NCI-H1105 treated with DMSO at 0.1 percent for 48 hours (cell line): ENCODE measurements at places on chromosomes 6 and 20.
A peak's percentile ranks its signal among the peaks of the same experiment; 100 is the strongest.

DNA sequence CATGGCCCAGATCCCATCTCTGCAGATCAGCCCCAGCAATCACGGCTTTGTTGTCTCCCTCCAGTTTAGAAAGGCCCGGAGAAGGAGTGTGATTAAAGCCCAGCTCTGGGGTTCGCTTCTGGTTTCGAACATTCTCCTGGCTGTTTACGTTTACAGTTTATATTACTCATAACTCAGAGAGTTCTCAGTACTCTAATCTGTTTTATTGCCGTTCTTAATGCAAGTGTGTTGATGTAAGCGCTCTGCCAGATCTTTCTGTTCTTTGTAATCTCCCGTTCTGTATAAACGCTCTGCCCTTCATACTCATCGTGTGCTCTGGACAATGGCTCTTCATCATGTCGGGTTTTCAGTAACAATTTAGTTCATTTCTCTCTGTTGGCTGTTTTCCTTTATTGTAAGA lies 118.0 kb upstream of the PRND start:
- no peak for DNase-seq

GRCh38 chr6:6629402-6629801 lies 40.9 kb downstream of the LY86 start:
- no peak for DNase-seq

DNA sequence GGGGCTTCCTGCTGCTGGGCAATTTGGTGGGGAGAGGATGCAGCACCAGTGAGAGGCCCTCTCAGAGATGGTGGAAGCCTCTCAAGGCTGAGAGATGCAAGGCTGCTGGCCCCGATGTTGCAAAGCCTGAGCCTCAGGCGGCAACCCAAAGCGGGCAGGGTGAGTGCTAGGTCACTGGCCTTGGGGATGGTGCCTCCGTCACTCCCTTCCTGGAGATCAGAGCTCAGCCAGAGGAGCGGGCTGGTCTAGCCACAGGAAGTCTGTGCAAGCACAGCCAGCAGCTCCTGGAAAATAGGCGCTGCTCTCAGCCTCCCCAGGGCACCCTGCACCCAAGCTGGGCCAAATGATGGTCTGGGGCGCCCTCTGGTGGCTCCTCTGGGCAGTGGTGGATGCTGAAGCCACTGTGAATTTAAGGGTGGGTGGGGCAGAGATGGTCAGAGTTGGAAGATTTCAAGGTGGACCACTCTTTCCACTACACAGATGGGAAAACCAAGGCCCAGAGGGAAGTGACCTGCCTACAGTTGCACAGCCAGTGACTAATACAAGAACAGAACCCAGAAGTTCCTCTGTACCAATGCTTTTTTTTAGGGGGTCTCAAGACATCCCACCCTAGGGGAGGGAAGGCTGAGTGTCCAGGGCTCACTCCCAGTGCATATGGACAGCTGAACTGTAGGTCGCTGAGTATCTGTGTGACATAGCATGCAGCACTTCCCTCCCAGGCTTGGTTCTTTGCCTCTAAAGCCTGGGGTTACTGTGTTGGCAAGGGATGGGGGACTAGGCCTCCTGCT lies 20.8 kb downstream of the C20orf203 start:
- peak; percentile 52 for DNase-seq

DNA sequence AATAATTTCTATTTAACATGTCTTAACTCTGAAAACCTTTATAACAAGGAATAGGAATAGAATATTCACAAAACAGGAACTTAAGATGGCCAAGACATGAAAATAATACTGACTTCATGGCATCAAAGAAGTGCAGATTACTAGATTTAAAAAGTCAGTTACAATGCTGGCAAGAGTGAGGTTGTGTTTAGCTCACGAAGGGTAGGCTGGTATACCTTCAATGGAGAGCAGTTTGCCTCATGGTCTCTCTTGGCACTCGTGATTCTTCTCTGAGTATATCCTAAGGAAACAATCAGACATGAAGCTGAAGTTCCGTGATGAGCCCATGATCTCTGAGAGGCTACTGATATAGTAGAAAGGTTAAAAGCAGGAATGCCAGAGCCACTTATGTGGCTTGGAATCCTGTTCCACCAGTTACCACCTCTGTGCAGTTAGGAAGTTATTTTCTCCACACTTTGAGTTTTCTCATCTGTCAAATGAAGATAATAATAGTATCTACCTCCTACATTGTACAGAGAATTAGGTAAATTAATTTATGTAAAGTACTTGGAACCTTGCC lies 7.2 kb downstream of the NCOA7 start:
- DNase-seq = no peak
